ENCODE measurements at places on chromosomes 1 and 21. TPM values are rescaled to one million over a fixed set of nuclear protein-coding genes. Genes with fewer than 3 reads are reported as not detected.

DNA sequence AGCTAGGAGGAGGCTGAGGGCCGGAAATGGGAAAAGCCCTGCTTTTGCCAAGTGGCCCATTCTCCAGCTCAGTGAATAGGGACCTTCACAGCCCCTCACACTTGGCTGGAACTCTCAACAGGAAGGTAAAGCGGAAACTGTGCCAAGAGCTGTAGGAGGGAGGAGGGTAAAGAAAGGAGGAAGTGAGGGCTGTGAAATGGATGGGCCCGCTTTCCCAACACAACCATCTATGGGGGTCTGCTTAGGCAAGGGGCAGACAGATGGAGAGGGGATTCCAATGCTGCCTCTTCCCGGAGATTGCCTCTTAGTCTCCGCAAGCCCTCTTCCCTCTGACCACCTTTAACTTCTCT is 5.2 kb downstream of the INKA2 start:
- no peaks in the 10 kb centered on the region for H3K27me3 ChIP-seq
- no peak for DNase-seq
- no peaks in the 10 kb centered on the region for H3K36me3 ChIP-seq
- H3K27ac ChIP-seq = no peak overlapping the region

- H3K4me1 ChIP-seq = no peaks in the 10 kb centered on the region
- no peak overlapping the region for H3K27ac ChIP-seq
- H3K36me3 ChIP-seq = no peaks in the 10 kb centered on the region
- no peak overlapping the region for H3K4me3 ChIP-seq
These were observed 490.8 kb upstream of the ADGRL4 start for GRCh38 chr1:79497193-79497773.

- no peak overlapping the region for H3K27ac ChIP-seq
- no peaks in the 10 kb centered on the region for H3K36me3 ChIP-seq
- no peak overlapping the region for H3K4me3 ChIP-seq
- H3K4me1 ChIP-seq = no peaks in the 10 kb centered on the region
These were observed 21.8 kb upstream of the ERRFI1 start for GRCh38 chr1:8047686-8048445.

- H3K36me3 ChIP-seq = no peaks in the 10 kb centered on the region
- no peak overlapping the region for H3K4me3 ChIP-seq
- DNase-seq = no peak
- H3K4me1 ChIP-seq = peaks cover 3% of the 10 kb centered on the region
- H3K27ac ChIP-seq = no peak overlapping the region
These were observed 51.1 kb upstream of the PDC start for GRCh38 chr1:186511761-186512637.

DNA sequence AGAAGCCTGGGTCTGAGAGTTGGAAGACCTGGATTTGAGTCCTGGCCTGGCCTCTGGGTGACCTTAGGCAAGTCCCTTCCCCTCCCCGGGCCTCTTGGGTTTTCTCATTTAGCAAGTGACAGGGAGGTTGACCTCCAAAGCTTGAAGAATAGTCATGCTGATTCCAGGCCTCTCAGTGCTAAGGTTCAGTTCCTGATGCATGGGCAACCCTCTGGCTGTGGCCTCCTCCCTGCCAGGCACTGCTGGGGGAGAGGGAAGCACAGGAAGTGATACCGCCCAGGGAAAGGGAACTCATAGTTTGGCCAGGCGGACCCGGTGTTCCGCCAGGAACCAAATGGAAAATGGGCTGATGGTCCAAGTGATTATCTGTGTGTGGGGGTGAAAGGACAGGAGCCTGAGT is 23.6 kb upstream of the WASF2 start:
- no peaks in the 10 kb centered on the region for H3K27me3 ChIP-seq
- H3K27ac ChIP-seq = no peak overlapping the region
- no peak overlapping the region for H3K4me3 ChIP-seq
- no peaks in the 10 kb centered on the region for H3K36me3 ChIP-seq
- peaks cover 8% of the 10 kb centered on the region for H3K4me1 ChIP-seq

The OR6N1 gene
- total RNA-seq = not detected

The TMEM201 gene
- total RNA-seq = 27.2 TPM

The ITLN1 gene
- 0.37 TPM for total RNA-seq

The TMPRSS3 gene
- not detected for total RNA-seq

GRCh38 chr21:25643486-25643885 is 4.4 kb downstream of the JAM2 start:
- no peaks in the 10 kb centered on the region for H3K27me3 ChIP-seq
- H3K36me3 ChIP-seq = no peaks in the 10 kb centered on the region
- DNase-seq = no peak
- H3K4me1 ChIP-seq = no peaks in the 10 kb centered on the region
- H3K27ac ChIP-seq = no peak overlapping the region

The RHEX gene
- not detected for total RNA-seq

- no peaks in the 10 kb centered on the region for H3K36me3 ChIP-seq
- no peaks in the 10 kb centered on the region for H3K27me3 ChIP-seq
- no peak overlapping the region for H3K4me3 ChIP-seq
- peak; percentile 63 for DNase-seq
These were observed 38.4 kb upstream of the CDC42BPA start for GRCh38 chr1:227356620-227357146.

DNA sequence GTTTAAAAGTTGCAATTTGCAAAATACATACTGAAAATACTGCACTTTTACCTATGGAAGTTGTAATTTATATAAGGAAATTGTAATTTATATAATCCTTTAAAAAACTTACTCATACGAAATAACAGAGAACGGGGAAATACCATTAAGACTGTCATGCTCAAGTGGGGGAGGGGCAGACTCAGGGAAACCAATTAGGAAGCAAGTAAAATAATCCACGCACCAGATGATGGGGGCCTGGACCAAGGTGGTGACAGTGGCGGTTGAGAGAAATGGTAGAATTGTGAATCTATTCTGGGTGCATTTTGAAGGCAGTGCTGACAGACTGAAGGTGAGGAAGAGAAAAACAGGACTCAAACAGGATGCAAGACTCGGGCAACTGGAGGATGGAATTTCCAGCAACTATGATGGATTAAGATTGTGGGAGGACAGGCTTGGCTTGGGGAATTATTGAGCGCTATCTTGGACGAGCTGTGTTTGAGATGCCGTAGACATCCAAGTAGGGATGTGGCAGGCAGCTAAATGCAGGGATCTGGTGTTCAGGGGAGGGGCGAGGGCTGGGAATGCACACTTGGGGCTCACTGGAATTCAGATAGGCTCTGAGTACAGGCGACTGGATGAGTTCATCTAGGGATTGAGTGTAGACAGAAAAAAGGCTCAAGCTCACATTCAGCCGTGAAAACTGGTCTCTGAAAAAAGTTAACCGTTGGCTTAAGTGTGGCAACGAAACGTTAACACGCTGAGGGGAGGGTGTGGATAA is 977 bp downstream of the LCA5L start:
- H3K4me1 ChIP-seq = peaks cover 7% of the 10 kb centered on the region
- H3K4me3 ChIP-seq = peak overlapping the region; percentile 73
- H3K36me3 ChIP-seq = no peaks in the 10 kb centered on the region

The FGR gene
- total RNA-seq = not detected

DNA sequence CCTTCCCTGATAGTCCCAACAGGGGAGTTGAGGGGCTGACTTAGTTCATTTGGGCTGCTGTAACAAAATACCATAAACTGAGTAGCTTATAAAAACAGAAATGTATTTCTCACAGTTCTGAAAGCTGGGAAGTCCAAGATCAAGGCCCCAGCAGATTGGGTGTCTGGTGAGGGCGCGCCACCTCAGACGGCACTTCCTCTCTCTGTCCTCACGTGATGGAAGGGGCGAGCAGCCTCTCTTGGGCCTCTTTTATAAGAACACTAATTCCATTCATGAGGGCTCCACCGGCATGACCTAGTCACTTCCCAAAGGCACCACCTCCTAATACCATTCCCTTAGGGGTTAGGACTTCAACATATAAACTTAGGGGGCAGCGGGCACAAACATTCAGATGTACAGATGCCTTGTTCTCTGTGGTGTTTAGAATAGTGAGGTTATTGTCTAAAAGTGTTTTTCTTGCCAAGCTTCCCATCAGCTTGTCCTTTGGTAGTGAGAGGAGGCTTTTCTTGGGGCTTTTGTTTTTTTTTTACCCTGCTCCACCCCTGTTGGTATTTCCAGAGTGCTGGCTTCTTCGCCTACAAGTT is 20.3 kb downstream of the NIPAL3 start:
- DNase-seq = no peak
- H3K36me3 ChIP-seq = no peaks in the 10 kb centered on the region
- H3K27ac ChIP-seq = no peak overlapping the region
- H3K4me1 ChIP-seq = no peaks in the 10 kb centered on the region

The AMIGO1 gene
- 1.5 TPM for total RNA-seq

GRCh38 chr1:11273595-11274234 is 717 bp downstream of the UBIAD1 start:
- peak overlapping the region; percentile 85 for H3K27ac ChIP-seq
- peak; percentile 11 for DNase-seq
- H3K36me3 ChIP-seq = no peaks in the 10 kb centered on the region
- peaks cover 4% of the 10 kb centered on the region for H3K4me1 ChIP-seq
- H3K4me3 ChIP-seq = peak overlapping the region; percentile 88

DNA sequence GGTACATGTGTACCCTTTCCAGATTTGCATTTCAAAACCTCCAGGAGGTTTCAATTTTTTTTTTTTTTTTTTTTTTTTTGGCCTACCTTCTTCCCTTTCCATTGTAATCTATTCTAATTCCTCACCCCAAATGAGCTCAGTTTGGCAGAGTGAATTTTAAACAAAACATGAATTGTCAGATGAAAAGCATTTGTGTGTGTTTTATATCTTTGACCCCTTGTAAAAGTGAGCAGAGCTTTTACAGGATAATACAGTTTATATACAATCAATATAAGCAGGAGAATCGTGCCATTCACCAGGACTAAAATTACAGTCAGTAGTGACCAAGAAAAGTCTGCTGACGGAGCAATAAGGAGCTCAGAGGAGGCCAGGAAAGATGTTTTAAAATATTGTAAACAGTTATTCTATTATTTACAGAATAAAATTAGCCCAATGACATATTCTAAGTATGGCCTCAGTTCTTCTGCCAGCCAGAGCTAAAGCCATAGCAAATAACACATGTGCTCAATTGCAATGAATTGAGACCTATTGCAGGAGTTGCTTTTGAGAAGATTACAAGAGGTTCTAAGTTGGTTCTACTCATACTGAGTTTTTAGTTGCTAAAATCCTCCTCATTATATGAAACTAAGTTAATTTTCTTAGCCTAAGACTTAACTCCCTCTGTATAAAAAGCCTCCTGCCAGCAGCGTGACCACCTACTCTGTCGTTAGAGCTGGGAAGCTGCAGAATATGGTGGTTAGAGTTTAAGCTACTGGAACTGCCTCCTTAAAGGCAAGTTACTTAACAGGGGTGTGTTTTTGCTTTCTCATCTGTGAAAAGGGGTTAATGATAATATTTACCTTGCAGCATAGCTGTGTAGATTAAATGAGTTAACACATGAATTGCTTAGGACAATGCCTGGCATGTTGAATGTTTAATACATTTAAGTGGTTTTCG is 50.8 kb upstream of the ZNF326 start:
- H3K4me1 ChIP-seq = no peaks in the 10 kb centered on the region
- H3K4me3 ChIP-seq = no peak overlapping the region
- no peak for DNase-seq
- no peaks in the 10 kb centered on the region for H3K27me3 ChIP-seq

The NCAM2 gene
- not detected for total RNA-seq

The ZNF644 gene
- total RNA-seq = 35.9 TPM

DNA sequence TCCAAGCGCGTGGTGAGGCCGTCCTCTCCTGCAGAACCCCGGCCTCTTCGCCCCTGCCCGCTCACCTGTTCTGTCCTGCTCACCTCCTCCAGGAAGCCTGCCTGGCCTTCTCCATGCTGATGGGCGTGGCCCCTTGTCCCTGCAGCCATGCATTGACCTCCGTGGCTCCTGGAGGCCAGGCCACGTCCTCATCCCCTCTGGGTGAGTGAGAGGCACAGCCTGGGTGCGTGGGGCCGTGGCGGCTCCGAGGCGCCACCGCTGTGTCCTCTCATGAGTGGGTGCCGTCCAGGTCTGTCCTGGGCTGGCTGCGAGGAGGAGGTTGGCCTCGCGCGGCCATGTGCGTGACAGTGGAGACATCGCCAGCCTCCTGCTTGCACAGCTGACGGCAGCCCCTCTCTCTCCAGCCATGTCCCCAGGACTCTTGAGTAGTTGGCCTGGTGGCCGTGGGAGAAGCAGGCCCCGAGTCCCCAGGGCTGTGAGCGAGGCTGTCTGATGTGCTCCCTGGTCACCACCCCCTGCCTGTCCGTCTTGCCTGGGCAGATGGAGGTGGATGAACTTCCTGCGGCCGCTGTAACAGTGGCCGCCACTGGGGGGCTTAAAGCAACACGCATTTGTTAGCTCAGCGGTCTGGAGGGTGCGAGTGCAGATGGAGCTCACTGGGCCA is 58.1 kb downstream of the PRKCZ start:
- H3K27me3 ChIP-seq = no peaks in the 10 kb centered on the region
- H3K36me3 ChIP-seq = peaks cover 2% of the 10 kb centered on the region
- H3K27ac ChIP-seq = no peak overlapping the region
- no peaks in the 10 kb centered on the region for H3K4me1 ChIP-seq
- peak; percentile 53 for DNase-seq
- no peak overlapping the region for H3K4me3 ChIP-seq

DNA sequence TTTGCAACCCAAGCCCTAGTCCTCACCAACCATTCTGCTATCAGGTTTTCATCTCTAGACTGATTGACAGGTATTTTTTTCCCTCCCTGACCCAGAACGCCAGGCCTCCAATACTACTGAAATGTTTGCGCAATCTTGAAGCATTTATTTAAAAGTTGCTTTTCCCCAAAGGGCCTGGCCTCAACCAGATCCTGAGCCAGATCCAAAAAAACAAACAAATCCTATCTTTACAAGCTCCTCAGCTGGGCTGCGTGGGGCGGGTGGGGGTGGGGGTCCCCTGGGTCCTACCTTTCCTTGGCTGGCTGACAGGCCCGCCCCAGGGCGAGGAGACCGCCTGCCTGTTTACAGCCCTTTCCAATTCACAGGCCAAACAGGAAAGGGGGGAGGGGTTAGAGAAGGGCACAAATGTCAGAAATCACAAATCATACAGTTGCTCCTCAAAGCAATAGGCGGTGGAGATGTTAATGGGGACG is 98.8 kb downstream of the FOXD2 start:
- H3K4me3 ChIP-seq = no peak overlapping the region
- H3K27me3 ChIP-seq = no peaks in the 10 kb centered on the region
- peak; percentile 8 for DNase-seq
- no peaks in the 10 kb centered on the region for H3K36me3 ChIP-seq
- H3K4me1 ChIP-seq = peaks cover 10% of the 10 kb centered on the region
